ENCODE measurements at places on chromosomes 16 and 17.

DNA sequence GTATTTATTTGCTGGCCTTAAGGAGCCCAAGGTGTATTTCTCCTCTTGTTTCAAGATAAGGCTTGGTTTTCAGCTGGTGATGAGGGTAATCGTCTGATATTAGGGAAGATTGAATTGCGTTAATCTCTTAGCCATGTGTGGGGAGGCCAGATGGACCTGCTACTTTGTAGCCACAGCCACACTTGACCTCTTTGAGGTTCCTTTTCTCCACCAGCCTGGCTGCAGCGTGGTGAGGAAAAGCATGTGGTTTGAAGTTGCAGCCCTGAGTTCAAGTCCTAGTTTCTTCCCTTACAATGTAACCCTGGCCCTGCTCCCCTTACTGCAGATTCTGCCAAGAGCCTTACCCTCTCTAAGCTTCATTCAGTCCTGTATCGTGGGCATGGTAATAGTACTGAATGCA is 3.1 kb downstream of the MINK1 start:
- no peak for DNase-seq

DNA sequence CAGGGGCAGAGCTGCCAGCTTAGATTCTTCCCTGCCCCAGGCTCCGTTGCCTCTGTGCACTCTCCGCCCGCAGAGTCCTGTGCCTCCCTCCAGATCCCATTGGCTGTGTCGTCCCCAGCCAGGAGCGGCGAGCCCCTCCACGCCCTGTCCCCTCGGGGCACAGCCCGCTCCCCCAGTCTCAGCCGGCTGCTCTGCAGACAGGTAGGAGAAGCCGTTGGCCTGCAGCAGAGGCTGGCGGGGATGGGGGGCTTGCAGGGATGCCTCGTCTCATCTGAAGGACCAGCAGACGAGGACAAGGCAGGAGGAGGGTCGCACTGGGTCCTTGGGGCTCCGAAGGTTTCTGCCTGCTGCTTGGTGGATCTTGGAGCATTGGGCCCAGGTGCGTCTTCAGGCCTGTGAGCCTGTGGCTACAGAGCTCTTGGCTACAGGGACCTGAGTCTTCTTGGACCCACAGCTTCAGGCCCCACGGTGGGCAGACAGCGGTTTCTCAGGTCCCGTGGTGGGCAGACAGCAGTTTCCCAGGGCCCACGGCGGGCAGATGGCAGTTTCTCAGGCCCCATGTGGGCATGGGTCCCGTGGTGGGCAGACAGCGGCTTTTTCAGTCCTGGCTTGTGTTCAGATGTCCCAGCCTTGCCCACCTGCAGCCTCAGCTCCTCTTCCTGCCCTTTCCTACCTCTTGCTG is 6.0 kb downstream of the TPSG1 start:
- DNase-seq, result no peak

- no peak for DNase-seq
Measured at GRCh38 chr16:12456355-12456754, 347.3 kb downstream of the CPPED1 start.

DNA sequence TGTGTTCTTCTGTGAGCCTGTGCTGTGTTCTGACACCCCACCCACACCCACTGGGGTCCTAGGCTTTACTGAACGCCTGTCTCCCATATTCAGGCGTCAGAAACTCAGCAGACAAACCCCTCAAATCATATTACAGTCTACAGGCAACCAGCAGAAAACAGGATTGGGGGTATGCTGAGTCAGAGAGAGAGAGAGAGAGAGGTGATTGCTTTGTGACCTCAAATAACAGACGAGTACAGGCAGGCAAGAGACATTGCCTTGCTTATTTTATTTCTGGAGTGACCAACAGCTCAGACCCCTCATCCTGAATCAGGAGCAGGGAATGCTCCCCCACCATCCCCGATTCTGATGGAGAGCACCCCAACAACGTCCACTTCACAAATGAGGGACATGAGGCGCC is 473.9 kb downstream of the PMP22 start:
- DNase-seq, result no peak

DNA sequence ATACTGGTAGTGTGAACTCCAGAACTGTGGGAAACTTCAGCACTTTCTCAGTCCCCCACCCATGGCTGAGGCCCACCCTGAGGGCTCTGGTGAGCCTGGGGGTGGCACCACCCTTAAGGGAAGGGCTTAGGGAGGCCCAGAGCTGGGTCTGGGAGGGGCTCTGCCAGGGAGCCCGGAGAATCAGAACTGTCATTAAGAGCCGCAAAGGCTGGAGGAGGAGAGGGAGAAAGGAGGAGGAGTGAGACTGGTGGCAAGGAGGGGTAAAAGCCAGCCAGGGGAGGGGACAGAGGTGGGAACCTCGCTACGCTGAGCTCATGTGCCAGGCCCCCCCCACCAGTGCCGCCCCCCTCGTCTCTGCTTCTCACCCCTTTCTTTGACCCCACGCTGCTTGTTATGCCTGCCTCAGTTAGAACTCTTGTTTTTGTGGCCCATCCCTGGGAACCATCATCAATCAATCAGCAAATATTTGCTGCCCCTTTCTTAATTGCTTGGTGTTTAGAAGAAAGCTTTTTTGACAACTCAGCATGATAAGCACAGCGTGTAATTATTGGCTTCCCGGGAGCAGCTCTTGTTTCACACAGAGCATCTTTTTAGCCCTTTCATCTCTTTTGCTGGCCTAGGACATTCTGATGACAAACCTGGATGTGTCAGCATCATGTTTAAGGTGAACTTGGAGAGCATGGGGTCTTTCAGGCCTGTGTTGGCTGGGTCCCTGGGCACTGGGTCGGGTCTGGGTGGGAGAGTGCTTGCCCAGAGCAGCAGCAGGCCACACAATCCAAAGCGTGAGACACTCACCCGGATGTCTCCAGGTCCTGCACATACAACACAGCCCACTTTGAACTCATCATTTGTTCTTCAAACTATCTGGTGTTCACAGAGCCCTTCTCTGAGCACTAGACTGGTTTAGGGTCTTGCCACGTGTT is 77.7 kb downstream of the NETO2 start:
- DNase-seq, result no peak

- DNase-seq, result no peak
Measured at GRCh38 chr16:4426021-4426684, 485 bp downstream of the DNAJA3 start.

DNA sequence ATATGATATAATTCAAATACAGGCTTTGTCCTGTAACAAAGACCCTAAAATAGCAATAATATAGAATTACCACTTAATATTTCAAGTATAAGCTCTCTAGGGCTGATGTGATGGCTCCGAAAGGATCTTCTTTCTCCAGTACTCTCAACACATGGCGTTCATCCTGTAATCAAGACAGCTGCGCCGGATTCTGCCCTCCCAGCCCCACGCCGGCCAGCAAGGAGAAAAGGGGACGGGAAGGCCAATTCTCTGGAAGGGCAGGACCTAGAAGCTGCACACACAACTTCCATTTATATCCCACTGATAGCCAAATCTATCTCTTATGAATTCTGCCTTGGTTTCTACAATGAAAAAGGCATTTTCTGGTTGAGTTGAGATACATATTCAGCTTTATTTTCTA is 32.0 kb downstream of the CCDC182 start:
- no peak for DNase-seq

DNA sequence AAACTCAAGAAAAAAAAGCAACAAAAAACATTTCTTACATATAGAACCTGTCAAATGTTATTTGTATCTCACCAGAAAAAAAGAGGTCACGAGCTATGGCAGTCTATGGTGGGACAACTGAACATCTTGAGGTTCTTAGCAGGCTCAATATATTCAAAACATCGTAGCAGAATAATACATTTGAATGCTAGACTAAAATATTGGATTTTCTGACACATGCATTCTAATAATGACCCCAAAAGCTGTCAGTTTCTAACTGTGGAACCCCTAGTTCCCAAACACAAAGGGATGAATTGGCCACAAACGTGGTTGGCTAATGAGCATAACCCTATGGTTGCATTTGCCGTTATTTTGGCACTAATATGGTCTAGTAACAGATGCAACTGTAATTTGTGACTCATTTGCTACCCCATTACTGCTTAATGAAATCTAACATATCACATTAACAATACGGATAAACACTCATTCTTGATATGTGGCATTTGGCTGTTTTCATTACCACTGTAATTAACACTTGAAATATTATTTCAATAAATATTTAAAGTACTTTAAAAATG is 81.2 kb downstream of the TOX3 start:
- no peak for DNase-seq

DNA sequence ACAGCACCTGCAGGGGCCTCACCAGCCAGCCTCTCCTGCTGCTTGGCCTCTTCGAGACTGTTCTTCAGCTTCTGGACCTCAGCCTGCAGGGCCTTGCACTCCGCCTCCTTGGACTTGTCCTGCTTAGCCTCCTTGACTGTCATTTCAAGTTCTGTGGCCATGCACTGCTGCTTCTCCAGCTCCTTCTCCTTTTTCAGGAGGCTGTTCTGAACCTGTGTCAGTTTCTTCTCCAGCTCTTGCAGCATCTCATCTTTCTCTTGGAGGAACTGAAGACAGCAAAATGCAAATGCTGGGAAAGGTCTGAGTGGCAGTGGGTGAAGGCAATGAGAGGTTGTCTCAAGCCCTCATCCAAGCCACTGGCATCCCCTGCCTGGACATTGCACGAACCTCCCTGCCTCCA is 39.1 kb downstream of the DHX38 start:
- no peak for DNase-seq

GRCh38 chr17:60383379-60383778 is 8.6 kb downstream of the USP32 start:
- no peak for DNase-seq

Data from stimulated activated CD4-positive, alpha-beta T cell treated with anti-CD3 and anti-CD28 coated beads, Interleukin-2, amount 100 ng/mL, for 24 hours (primary cell).